SIG-M5 (cell line): ENCODE measurements at places on chromosomes 3 and 15.

- DNase-seq: no peak
These were observed 35.4 kb upstream of the SUCLG2 start for GRCh38 chr3:67689806-67690205.

DNA sequence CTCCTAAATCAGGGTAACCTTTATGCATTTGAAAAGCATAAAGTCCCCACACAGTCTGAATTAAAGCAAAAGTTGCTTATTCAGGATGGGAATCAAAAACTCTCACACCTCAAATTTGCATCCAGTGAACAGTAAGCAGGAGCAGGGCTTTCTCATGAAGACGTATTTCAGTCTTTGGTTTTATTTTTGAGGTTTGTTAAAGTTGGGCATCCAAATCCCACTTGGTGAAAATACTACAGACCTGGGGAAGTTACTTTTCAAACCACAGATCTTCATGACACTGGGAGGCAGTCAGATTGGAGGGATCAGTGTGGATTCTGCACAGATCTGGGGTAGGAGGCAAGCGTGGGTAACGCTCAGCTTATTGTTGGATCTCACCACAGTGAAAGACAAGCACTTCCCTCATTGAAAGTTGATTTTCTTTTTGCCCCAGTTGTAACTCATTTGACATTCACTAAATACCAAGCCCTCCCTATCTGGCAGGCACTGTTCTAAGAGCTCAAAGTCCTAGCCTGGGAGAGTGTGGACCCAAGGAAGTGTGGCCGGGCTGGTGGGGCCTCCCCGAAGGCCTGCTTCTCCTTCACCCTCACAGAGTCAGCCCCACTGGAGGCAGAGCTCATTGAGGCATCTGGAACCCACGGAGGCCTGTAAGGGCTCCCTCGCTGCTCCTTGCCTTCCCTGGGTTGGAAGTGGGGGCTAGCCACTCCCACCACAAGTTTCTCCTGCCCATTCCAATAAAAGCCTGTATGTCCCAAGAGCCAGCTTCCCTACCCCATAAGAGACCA is 783 bp upstream of the ISG20 start:
- no peak for DNase-seq

DNA sequence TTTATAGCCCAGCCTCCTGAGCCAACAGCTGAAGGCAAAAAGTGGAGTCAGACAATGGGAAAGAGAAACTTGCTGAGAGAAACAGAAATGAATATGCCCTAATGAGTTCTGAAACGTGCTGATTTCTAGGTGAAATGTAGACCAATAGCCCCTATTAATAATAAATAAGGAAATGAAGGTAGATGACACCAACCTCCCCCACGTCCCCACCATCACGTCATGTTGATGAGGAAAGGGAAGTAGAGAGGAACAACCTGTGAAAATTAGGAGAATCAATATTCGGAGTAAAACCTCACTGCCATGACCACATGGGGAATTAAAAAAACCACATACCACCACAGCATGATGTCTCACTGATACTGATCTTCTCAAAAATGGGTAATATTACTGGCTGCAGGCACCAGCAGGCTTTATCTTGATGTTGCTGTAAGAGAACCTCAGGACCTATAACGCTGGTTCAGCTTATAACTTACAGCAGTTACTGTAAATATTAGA is 64.0 kb downstream of the KAT2B start:
- peak; percentile 45 for DNase-seq

DNA sequence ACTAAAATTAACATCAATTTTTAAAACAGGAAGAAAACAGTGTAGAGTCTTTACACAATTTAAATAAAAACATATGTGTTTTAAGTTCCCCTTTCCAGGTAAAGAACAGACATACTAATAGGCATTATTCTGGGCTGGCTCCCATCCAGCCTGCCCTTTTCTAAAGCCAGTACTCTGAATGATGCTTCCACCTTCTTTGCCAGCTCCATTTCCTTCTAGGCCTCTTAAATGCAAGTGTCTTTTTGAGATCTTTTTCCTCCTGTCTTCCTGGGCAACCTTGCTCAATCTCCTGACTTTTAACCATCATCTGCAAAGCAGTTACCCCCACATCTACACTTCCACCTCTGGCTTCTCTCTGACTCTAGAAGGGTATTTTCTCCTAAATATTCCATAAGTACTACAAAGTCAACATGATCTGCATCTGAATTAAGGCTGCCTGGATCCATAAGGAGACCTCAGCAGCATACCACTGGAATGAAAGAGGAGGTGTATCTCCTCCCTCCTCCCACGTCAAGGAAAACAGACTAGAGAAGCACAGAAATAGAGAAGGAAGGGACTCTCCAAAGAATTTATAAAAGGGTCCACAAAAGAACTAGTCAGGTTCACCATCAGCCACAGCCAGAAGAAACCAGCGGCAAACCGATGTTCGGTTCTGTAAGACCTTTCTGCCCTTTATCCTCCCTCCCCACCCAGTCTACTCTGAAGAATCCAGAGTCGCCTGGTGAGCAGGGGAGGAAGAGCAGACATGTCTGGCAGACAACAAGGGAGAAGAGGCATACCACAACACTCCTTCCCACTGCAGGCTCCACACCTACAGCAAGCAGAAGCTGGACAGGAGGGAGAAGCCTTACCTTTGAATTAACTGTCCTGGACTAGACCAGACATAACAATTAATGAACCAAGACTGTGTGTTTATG is 47.1 kb downstream of the GOLIM4 start:
- no peak for DNase-seq

DNA sequence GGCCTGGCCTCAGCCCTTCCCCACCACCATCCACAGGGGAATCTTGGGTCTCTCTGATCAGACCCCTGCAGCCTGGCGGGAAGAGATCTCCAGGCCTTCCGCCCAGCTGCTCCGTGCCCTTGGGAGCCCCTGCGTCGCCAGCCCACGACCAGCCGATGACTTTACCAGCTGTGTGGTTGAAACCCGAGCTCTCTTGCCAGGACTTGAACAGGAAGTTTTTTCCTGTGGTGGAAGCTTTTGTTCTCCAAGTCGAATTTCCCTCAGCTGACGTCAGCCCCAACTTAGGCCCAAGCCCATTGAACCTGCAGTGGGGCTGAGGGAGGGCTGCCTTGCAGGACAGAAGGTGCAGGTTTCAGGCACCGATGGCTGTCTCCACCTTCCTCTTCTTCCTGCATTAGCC is 51.7 kb upstream of the SMAD3 start:
- no peak for DNase-seq

DNA sequence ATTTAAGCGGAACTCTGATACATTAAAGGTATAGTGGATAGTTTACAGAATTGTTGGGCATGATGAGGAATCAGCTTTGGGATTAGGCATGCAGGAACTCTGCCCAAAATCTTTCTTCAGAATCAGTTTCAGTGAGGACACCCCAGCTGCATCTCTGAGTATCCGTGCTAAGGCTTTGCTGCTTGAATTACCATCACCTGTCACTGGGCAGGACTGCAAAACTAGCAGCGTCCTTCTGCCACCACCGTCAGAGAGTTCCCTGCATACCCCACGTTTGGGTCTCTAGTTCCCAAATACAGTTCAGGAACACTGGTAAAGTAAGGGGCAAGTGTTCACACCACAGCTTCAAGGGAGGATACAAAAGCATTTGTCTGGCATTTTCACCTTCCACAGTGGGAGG is 164.6 kb upstream of the ARHGEF26 start:
- no peak for DNase-seq

DNA sequence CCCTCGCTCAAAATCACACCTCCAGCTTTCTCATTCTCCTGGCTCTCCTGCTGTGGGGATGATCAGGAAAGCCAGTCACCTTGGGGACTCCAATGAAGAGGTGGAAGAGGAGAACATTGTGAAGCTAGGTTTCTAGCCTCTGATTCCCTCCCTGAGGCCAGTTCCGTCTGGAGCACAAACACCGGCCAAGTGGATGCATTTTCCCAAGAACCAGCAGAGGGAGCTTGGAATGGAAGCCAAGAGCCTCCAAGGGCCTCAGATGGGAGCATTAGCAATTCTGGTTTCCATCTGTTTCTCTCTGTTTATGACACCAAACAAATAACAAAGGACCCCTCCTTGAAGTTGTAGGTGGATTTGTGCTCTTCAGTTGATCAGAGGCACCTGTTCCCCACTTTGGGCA is 40.6 kb upstream of the NMNAT3 start:
- DNase-seq: no peak

DNA sequence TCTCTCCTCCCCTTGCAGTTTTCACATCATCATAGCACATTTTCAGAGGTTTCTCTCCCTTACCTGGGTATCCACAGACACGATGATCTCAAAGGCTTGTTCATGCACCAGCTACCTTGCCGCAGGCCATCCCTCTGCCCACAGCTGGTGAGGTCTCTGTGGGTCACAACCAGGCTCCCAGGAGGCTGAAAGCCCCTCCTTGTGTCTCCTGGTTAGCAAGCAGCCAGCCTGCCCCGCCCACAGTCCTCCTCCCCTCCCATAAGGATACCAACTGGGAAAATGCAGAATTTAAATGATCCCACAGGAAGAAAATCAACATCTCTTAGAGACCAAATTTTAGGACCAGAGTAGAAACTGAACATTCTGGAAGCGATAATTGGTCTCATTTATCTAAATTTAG is 213.5 kb upstream of the PPP2R3A start:
- DNase-seq: no peak

DNA sequence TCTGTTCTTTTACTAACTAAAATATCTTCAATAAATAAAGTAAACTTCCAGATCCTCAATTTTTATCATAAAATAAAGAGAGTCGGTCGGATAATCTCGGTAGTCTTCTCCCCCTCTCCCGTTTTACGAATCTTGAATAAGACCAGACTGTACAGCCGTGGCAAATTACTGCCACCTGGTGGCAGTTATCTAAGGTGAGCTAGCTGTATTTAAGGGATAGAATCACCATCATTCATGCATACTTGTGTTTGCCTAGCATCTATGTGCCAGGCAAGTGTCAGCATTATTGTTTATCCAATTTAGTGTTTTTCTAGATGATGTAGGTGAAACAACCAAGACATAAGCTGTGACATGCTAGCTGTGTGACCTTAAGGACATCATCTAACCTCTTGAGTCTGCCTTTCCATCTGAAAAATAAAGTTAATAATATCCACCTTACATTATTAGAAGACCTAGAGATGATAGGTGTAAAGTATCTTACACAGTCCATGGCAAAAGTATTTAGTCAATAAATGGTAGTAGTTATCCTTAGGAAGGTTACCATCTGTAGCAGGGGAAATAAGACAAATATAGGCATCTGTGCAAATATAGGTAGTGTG is 21.3 kb downstream of the DUT start:
- DNase-seq: no peak

DNA sequence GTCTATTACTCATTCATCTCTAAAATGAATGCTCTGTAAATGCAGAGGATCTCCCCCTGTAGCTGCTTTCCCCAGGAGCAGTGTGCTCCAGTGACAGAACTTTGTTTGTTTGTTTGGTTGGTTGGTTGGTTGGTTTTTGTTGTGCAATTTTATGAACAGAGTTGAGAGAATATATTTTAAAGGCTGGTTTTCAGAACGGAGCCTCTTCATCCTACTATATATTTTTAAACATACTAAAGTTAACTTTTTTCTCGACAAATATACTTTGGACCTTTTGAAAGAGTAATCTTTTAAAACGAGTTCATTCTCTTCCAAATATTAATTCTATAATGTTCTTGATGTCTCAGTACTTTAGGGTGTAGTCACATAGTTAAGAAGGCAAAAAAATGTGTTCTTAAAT is 20.2 kb downstream of the RYR3 start:
- DNase-seq: no peak

- DNase-seq: no peak
These were observed 2.9 kb downstream of the XPC start for GRCh38 chr3:14175383-14176037.

DNA sequence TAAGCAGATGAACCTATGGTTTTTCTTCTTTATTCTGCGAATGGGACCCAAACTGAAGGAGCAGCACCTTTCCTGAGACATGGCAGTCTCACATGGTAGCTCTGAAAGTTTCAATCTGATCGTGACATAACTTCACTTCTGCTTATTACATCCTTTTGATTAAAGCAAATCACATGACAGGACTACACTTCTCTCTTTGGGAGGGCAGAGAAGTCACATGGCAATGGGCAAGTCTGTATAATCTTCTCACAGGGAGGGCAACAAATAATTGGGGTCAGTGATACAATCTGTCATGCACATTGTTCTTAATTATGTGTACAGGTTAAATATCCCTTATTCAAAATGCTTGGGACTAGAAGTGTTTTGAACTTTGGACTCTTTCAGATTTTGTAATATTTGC is 21.6 kb downstream of the NCBP2 start:
- no peak for DNase-seq

- DNase-seq: no peak
These were observed 4.8 kb upstream of the ABHD5 start for GRCh38 chr3:43685921-43686320.

- no peak for DNase-seq
These were observed 41.7 kb upstream of the ADAMTS17 start for GRCh38 chr15:100383302-100384107.

DNA sequence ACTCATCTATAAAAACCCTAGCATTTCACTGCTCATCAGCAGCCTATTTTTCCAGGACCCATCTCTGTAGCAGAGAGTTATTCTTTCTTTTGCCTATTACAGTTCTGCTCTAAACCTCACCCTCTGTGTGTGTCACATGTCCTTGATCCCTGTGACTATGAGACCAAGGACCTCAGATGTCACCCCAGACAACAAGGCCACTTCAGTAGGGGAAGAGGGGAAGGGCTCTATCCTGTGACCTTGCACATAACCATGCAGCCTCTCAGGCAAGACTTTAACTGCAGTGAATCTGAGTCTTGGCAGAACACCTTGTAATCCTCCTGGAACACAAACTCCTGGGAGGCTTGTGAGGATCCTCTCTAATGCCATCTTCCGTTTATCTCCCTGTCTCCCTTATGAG is 4.4 kb upstream of the ZNF589 start:
- DNase-seq: no peak

DNA sequence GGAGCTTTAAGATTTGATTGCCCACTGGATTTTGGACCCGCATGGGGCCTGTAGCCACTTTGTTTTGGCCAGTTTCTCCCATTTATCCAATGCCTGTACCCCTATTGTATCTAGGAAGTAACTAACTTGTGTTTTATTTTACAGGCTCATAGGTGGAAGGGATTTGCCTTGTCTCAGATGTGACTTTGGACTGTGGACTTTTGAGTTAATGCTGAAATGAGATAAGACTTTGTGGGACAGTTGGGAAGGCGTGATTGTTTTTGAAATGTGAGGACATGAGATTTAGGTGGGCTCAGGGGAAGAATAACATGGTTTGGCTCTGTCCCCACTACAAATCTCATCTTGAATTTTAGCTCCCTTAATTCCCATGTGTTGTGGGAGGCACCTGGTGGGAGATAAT is 30.7 kb upstream of the NECTIN3 start:
- no peak for DNase-seq

GRCh38 chr3:31448882-31449243 is 83.9 kb upstream of the STT3B start:
- no peak for DNase-seq

DNA sequence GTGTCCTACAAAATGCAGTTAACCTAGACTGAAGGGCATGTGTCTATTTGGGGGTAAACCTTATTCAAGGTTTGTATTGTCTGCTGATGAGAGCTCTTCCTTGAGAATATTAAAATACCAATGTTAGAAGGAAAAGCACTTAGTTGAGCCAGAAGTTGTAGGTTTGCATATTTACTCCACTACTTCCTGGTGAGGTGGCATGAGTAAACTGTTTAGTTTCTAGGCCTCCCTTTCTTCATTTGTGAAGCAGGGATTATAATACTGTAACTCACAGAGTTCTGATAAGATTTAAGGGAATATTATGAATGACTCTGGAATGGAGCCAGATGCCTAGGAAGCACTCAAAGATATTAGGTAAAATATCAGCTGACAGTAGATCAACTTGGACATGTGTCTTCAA is 46.7 kb downstream of the CD200R1L start:
- DNase-seq: no peak

- DNase-seq: no peak
These were observed 9.3 kb downstream of the STRA6 start for GRCh38 chr15:74193299-74193718.

- no peak for DNase-seq
These were observed 1.0 kb downstream of the SNX1 start for GRCh38 chr15:64096668-64097384.
